ENCODE measurements at places on chromosomes 4 and X. TPM values are rescaled to one million over a fixed set of nuclear protein-coding genes. Genes with fewer than 3 reads are reported as not detected.

The ASMTL gene
- 10.6 TPM for total RNA-seq

DNA sequence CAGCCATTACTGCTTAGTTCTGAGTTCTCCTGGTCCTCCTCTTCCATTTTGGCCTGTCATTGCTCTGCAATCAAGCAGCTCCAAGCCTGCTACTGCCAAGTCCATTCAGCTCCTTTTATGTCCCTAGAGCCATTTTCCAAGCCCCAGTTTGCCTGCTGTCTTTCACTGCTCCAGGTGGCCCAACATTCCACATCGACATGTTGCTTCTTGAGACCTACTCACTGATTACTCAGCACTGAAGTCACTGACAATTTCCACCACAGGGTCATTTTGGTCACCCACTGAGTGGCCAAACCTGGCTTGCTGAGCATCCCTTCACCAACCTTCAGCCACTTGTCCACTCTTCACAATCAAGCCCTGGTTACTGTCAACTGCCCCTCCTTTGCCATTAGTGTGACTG, 27.2 kb downstream of the LRIT3 start:
- no peak for DNase-seq

GRCh38 chrX:109911046-109911445, 91.9 kb upstream of the TMEM164 start:
- no peak for DNase-seq

The KIF4A gene
- total RNA-seq = 2.9 TPM

GRCh38 chr4:176653401-176654220, 139.1 kb downstream of the VEGFC start:
- DNase-seq = no peak

GRCh38 chr4:102500352-102500695, 835 bp upstream of the NFKB1 start:
- DNase-seq = no peak

GRCh38 chrX:22376369-22376768, 103.7 kb downstream of the CBLL2 start:
- DNase-seq = no peak

DNA sequence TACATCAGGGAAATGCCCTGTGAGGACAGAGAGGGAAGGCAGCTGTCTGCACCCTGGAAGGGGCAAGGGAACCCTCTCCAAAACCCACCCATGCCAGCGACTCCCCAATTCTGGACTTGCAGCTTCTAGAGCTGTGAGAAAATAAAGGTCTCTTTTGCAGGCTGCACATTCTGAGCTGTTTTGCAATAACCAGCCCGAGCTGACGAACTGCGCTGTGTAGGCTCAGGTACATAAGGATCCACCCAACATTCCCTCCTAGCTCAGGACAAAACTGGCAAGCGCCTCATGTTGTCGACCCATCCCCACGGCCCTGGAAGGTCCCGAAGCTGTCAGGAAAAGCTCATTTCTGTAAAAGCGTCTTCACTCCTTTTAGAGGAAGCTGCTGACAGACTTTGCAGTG, 271.8 kb downstream of the CRLF2 start:
- no peak for DNase-seq

Data from frontal cortex (tissue), 4 donors.